ENCODE measurements at places on chromosomes 7 and 10.

GRCh38 chr7:141221007-141221612 lies 147.2 kb downstream of the TMEM178B start:
- DNase-seq = no peak

GRCh38 chr10:77162697-77163096 lies 474.9 kb downstream of the KCNMA1 start:
- DNase-seq = no peak

DNA sequence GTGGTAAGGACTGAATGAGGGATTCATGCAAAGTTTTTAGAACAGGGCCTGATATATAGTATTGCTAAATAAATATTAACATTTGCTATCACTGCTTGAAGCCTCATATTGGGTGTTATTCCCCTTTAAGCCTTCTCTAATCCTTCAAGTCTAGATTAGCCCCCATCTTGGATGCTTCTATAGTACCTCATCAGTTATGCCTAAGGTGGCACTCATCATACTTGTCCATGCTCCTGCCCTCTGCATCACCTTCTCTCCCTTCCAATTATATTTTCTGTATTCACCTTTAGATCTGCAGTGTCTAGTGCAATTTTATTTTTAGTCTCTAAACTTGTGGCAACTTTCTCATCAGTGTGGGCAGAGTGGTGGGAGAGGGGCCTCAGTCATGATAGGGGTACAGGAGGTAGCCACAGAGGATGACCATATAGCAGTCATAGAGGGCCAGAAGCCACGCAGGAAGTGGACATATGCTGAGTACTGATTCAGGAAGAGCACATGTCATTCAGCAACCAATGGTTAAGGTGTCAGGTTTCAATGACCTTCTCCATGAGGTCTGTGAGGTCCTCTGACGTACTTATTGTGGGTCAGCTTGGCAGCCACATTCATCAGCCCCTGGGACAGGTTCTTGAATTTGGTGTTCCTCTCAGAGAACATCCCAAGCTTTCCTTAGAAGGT lies 2.5 kb downstream of the ENTPD1 start:
- no peak for DNase-seq

- no peak for DNase-seq
Observed at GRCh38 chr10:26491934-26492333, 53.8 kb downstream of the APBB1IP start.

GRCh38 chr10:71038921-71039320 lies 150.6 kb upstream of the PCBD1 start:
- DNase-seq = no peak

GRCh38 chr7:50309721-50310120 lies 5.2 kb downstream of the IKZF1 start:
- no peak for DNase-seq

- no peak for DNase-seq
Observed at GRCh38 chr10:114033566-114033965, 10.1 kb upstream of the ADRB1 start.

- DNase-seq = no peak
Observed at GRCh38 chr7:33934391-33934790, 29.1 kb downstream of the BMPER start.

GRCh38 chr7:47557694-47558670 lies 23.9 kb downstream of the TNS3 start:
- no peak for DNase-seq

DNA sequence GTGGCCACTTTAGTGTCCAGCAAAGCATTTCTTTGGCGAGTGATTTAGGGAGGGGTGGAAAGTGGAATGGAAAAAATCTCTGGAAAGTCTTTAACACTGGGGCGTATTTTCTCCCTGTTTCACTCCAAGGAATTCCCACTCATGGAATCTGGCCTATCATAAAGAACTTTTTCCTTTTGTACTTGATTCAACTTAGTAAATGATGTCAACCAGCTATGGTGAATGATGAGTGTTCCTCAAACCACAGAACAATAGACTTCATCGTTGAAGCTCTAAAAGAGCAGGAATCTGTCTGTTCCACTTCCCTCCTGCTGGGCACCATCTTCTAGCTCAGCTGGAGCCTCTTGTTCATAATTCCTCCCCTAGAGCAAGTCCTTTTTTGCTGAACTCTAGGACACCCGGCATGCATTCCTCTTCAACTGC lies 66.5 kb downstream of the EPDR1 start:
- DNase-seq = no peak

DNA sequence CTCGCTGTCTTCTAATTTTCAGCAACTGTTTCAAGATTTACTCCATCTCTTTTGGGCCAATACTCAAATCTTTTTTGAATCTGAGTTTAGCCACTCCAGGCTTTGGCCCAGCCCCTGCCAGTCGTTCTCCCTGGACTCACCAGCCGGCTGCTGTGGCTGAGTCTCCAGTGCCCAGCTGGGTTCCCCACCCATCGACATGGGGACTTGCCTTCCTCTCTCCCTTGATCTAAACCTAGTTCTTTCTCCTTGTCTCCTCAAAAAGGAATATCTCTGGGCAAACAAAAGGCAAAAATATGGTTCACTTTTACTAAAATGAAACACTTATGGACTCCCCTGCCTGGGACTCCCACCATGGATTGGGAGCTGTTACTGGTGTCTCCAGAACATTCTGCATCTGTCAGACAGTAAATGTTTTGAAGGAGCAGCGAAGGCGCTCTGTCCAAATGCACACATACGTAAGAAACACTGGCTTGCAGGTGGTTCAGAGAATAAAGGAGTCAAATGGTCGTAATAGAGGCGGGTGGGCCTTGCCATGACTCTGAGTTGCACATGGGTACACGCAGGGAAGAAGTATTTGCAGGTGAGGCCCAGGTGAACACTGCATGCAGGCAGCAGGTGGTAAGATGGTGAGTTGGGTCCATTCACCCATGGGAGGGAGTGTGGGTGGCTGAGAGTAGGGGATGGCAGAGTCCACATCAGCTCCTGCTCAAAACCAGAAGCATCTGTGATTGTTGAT lies 35.5 kb upstream of the HABP2 start:
- no peak for DNase-seq

DNA sequence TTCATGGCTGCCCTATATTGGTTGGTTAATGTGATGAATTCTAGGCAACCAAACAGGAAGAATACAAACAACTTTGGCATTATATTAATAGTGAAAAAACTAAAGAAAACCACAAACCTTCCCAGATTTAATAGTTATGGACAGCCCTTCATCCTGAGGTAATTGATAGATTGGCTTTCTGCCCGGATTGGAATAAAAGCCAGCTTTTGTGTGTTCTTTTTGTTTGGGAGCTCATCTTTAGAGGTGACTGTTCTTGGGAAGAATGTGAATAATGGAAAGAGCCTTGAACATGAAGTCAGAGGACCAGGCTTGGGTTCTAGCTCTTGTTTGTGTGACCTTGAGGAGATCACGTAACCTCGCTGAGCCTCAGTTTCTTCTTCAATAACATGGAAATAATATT lies 92.3 kb downstream of the VTI1A start:
- DNase-seq = no peak

DNA sequence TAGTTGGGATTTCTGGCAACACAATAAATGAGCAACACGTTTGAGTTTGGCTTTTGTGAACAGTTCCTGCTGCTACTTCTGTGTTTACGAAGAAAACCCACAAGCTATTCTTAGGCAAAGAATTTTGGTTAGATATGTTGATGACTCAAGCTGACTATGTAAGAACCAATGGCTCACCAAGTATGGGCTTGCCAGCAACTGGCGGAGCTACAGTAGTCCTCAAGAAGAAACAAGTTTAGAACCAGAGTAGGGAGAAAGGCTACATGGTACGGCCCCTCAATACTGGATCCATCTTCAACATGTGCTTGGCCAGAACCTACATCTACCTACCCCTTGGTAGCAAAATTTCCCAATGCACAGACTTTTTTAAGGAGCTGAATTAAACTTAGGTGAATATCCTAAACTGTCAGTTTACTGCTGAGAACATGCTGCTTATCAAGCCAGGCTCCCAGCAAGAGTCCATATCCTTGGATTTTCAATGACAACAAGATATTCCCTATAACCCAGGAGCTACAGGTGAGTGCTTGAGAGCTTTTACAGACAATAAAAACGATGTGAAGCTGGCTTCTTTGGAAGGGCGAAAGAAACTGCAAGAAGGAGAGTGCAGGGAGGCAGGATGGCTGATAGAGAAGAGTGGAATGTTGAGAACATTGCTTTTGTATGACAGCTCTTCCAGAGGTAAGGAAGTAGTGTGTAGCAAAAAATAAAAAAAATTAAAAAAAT lies 74.3 kb upstream of the ASAH2 start:
- no peak for DNase-seq

DNA sequence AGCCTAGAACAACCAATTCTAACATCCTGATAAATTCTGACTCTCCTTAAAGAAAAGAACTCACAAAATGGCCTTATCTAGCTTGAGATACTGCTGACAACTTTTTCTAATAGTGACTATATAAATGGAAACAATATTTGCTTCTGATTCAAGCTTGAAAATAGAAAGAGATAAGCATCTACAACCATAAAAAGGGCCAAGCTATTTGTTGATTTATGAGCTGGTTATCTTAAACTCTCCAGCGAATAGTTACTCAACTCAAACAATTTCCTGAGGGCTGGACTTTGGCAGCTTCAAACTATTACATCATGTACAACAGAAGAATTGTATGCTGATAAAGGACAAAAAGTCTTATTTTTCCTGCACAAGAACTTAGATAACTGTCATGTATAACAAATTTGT lies 4.6 kb downstream of the USP54 start:
- no peak for DNase-seq

DNA sequence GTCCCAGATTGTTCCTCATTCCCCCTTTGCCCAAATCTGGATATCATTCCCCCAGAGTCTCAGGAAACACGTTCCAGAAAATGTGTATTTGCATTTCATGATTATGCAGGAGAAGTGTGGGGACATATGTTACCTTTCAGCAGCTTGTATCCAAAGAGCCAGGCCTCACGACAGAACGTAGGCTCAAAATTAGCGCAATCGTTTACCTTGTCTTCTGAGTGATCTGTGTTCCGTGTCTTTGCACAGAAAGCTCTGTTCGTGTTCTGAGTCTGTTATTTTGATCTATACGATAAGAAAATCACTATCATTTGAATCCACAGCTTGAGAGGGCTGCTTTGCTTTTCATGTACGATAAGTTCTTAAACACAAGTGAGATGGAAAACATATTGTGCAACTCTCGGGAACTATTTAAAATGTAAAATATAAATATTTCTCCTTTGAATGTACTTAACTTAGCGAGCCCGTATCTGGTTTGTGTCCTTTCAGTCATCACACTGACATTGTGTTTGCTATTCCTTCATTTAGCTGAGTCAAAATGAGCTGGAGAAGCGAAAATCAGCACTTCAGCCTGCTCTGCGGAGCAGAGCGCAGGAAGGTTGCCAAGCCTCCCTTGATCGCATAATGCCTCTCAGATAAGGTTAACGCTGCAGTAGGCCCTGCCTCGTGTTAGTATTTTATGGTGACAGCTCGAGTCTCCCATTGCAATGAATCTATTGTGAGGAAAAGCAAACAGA lies 80.2 kb upstream of the CACNB2 start:
- no peak for DNase-seq
